ENCODE measurements at places on chromosomes 6 and 20. TPM values are rescaled to one million over a fixed set of nuclear protein-coding genes. Genes with fewer than 3 reads are reported as not detected.

Gene CLIC5
- not detected for total RNA-seq

GRCh38 chr20:57433657-57434389 lies 42.6 kb downstream of the RBM38 start:
- DNase-seq: no peak

DNA sequence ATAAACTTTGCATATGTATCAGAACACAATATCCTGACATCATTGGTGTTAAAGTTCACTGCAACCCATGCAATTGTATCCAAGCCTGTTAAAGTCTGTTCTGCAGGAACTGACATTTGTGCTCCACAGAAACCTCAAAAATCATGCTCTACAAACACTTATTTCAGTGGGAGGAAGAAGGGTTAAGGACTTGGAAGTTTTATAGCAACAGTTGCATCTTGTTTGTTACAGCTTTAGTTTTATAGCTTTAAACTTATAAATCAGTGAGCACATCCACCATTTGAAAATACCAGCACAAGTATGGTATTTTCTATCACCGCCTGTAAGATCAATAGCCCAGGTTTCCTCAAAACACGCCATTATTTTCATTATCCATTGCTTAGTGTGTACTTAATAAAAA lies 884 bp downstream of the ECT2L start:
- no peak for DNase-seq

DNA sequence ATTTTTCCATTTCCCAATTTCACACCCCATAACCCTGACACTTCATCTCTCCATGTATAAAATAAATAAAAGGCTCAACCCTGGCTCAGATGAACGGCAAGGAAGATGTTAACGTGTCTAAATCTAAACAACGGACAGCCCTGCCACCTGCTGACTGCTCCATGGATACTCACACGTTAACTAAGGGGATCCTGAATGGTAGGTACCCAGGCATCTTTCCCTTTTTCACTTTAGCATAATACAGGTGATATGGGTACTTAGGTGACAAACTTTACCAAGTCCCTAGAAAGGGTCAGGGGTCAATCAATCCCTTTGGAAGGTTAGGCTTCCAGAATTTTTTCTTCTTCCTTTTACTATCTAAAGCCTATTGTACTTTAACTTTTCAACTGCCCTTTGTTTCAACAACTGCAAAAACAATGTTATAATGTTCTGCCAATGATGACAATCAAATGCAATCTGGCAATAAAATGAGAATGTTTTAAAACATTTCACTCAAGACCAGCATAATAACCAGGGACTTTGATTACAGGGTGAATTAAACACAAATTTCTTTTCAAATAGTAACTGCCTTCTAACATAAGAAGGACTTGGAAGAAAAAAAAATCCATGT lies 52.4 kb upstream of the IPCEF1 start:
- peak; percentile 44 for DNase-seq

DNA sequence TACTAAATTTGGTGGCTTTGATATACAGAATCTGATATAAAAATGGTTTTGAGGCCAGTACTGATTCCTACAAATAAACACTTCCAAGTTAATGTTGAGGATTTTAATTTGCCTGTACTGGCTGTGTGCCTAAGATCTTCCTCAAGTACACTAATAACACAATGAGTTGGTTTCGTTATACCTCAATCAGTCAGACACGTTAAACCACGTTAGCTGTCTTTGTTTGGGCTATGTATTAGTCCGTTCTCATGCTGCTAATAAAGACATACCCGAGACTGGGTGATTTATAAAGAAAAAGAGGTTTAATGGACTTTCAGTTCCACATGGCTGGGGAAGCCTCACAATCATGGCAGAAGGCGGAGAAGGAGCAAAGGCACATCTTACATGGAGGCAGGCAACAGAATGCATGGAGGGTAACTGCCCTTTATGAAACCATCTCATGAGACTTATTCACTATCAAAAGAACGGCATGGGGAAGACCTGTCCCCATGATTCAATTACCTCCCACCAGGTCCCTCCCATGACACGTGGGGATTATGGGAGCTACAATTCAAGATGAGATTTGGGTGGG lies 46.2 kb downstream of the NT5E start:
- DNase-seq: no peak

Measured in fibroblast of villous mesenchyme (primary cell).